Head of caudate nucleus (tissue), 42 donors: ENCODE measurements at places on chromosomes 7 and 10.

DNA sequence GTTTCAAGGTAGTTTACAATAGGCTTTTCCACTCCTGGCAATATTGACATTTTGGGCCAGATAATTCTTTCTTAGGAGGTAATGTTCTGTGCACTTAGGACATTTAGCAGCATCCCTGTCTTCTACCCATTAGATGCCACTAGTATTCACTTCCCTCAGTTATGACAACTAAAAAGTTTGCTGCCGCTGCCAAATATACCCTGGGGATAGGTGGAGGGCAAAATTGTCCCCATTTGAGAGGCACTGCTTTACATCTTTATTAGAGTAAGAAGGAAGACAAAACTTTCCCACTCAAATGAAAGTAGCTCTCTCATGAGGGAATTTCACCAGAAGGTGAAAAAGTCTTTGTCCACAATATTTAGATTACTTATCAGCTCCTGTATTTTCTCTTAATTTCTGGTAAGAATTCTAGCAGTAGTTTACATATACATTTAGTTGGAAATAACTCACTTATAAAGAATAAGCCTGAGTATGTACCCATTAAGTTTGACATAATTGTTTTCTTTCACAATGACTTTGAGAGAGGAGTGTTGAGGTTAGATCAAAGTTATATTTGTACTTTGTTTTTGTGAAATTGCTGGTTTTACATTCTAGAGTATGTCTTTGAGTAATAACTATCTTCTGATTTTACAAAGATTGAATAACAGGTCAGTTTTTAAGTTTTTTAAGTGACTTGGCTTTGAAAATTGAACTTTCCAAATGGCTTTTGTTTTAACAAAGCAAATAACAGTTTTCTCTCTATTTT lies 46.0 kb downstream of the HELLS start:
- DNase-seq = no peak

GRCh38 chr7:28272461-28272877 lies 91.9 kb upstream of the JAZF1 start:
- peak; percentile 72 for DNase-seq

DNA sequence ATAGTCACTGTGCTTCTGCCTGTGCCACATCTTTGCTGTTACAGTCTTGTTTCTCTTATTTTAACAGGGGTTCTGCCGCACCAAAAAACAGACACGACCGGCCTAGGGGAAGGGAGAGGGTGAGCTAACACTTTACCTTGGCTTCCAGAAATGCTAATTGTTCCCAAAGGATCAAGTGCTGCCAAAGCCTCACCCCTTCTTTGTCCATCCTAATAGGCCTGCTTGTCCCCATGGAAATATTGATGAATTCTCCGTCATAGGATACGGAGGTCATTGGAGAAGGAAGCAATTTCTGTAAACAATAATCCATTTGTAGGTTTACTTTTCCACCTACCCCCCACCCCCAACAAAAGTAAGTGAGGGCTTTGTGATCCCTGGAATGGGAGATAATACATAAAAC lies 567.3 kb downstream of the KCNMA1 start:
- DNase-seq = no peak

DNA sequence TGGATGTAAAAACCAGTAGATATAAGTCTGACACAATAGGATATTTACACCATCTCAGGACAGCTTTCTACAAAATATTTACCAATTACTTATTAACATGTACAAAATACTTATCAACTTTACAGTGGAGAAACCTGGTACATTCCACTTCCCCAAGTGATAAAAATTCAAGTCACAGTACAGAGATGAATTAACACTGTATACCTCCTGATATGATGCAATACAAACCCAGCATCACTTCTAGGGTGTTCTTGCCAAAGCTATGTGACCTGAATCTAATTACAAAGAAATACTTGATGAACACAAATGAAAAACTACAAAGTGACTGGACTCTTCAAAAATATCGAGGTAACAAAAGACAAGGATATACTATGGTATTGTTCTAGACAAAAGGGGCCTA lies 156.4 kb upstream of the FGFR2 start:
- no peak for DNase-seq

DNA sequence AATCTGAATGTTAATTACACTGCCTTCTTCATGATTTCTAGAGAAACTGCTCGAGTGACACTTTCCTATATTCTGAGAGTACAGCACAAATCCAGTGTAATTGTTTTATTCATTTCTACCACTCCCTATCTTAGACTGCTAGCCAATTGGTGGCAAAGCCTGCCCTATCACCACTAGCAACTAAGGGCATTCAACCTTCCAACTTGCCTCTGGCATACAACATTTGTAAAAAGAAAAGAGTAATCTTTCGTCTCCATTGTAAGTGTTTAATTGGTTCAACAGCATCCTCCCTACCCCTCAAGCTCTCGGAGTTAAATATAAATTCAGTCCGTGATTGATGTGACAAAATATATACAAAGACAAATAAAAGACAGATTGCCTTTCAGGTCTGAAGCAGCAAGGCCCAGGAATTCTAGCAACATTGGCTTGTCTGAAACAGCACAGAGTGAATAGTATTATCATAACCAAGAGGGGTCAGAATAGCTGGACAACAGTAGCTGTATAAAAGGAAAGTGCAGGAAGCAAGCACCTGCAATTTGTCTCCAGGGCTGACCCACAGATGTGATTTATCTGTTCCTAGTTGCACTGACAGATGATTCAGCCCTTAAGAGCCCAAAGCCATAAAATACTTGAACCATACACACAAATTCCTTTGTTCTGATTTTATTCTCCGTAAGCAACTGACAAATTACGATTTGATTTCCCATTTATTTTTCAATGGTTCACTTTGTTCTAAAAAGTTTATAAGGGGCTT lies 47.6 kb upstream of the ANKRD1 start:
- no peak for DNase-seq

DNA sequence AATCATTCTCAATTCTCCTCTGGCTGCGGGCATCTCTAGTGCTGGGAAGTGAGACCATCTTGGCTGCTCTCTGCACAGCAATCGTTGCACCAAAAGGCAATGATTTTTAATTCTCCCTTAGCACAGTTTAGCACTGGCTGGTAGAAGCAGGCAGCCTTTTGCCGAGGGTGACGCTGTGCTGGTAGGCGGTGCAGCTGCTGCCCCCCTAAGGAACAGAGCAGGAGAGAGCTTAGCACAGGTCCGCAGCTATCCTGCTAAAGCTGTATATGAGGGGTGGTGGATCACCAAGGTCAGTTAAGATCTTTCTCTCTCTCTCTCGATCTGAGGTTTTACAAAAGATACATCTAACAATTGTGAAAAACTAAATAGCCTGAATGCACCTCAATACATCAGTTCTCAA lies 390.1 kb downstream of the GATA3 start:
- DNase-seq = peak; percentile 56

- DNase-seq = no peak
Observed at GRCh38 chr7:7919449-7919945, 49.1 kb upstream of the GLCCI1 start.

DNA sequence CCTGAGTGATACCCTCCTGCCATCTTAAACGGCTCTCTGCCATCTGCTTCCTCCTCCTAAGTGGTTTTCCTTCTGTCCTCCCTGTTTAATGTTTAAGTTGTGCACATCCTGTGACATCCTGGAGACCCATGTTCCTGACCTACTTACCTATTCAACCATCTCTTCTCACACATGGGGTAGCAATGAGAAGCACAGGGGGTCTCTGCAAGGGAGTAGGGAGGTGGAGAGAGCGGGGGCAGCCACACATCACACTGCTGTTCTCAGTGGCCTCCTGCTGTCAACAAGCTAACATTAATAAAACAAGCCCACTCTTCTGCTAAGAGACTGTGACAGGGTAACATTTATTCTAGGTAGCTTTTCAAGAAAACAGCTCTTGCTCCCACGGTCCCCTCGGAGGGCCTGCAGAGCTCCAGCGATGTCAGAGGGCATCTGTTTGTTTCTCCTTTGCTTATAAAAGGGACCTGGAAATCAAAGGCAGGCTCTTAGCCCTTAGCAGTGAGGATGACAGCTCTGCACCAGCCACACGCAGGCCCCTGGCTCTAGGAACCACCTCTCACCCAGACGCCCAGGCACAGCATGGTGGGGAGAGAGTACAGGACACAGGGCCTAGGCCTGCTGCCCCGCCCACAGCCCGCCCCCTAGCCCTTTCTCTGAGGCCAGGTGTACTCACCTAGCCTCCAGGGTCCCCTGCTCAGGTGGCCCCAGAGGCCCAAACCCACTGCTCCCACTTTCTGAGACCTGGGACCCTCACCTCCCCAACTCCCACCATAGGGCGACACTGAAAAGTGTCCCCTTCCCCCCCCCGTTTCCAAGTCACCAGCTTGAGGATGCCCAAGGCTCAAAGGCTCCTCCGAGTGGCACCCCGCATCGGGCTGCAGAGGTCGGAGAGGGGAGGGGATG lies 943 bp upstream of the SLC18A2 start:
- DNase-seq = no peak

- no peak for DNase-seq
Observed at GRCh38 chr7:7696458-7697119, 21.8 kb downstream of the RPA3 start.

- no peak for DNase-seq
Observed at GRCh38 chr10:21726601-21727225, 192.7 kb downstream of the MLLT10 start.

DNA sequence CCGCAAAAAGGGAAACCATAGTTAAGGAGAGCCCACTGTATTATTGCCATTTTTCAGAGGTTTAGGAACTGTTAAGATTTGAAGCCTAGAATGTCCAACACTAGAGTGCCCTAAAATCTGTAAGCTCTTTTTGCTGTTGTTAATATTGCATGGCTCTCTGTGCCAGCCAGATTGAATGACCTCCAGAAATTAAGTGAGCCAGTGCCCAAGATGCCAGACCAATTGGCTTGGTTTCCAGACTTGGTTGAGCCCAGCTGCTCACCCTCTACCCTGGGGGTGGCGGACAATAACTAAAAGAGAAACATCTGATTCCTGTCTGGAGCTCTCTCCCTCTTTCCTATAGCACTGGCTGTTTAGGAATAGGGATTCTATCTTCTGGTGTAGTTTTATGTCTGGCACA lies 340.1 kb downstream of the PHF14 start:
- no peak for DNase-seq

DNA sequence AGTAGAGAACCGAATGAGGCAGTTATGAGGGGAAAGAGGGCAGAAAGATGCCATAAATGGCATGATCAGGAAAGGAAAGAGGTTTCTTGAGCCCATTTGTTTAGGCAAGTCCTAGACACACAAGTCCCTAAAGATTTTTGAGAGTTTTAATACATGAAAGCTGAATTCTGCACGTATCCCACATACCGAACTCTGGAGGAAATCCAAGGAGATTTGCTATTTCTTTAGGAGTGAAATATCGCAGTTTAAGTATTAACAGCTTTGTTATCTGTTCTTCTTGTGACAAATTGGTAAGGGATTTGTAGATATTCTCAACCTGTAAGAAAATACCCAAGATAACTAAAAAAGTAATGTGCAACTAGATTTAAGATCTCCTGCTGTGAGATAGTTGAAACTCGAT lies 23.7 kb upstream of the CUBN start:
- no peak for DNase-seq

GRCh38 chr7:155268211-155268610 lies 29.5 kb upstream of the INSIG1 start:
- no peak for DNase-seq

GRCh38 chr7:1569016-1569415 lies 816 bp downstream of the PSMG3 start:
- no peak for DNase-seq

- no peak for DNase-seq
Observed at GRCh38 chr10:31604096-31604495, 285.1 kb downstream of the ZEB1 start.

GRCh38 chr7:123393623-123394022 lies 140.8 kb downstream of the IQUB start:
- DNase-seq = no peak

- DNase-seq = no peak
Observed at GRCh38 chr10:97550336-97551149, 22.0 kb upstream of the ANKRD2 start.

DNA sequence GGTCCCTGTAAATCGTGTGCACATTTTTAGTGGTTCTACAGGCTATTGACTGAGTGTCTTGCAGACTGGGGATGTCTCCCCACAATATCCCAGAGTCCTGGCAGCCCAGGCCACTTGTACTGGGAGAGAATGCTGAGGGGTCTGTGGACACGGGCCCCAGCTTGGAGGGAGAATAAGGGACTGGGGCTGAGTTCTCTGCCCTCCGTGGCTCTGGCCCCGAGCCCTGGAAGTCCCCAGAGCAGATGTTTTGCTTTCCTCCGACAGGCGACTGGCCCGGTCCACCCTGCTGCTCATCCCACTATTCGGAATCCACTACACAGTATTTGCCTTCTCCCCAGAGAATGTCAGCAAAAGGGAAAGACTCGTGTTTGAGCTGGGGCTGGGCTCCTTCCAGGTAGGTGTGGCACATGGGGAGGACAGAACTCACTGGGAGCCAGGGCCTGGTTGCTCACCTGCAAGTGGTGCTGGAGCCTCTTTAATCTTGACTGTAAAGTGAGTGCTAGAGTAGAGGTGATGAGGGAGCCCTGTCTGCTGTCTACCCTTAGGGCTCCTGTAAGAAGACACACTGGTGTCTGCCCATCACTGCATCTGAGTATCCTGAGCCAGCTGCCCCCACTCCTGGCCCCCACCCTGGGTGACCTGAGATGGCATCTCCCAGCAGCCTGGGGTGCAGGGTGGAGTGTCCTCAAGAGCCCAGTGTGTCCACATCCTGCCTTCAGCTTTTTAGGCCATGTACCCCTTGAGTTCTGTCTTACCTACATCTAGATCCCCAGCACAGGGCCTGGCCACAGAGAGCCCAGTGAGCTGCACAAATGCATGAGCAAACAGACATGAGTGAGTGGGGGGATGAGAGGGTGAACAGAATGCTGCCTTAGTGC lies 51.1 kb downstream of the ADCYAP1R1 start:
- no peak for DNase-seq

- DNase-seq = no peak
Observed at GRCh38 chr10:89973326-89973725, 271.9 kb downstream of the KIF20B start.

DNA sequence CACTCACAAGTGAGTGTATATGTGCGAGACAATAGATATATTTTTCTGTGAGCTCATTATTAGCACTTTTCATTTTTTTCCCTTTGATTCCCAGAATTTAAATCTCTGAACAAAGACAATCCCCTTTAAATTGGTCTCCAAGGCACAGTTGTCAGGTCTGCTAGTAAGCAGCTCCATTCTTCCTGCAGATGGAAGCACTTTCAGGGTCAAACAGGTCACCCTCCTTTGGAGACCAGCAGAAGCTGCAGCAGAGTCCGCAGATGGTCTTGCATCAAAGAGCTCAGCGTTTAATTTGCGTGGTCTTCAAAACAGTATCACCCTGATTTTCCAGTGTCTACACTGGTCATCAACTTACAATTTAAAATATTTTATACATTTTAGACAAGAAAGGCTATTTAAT lies 543.8 kb downstream of the ARL4A start:
- DNase-seq = no peak
